NCI-H187 (cell line): ENCODE measurements at places on chromosomes 7 and 10.

DNA sequence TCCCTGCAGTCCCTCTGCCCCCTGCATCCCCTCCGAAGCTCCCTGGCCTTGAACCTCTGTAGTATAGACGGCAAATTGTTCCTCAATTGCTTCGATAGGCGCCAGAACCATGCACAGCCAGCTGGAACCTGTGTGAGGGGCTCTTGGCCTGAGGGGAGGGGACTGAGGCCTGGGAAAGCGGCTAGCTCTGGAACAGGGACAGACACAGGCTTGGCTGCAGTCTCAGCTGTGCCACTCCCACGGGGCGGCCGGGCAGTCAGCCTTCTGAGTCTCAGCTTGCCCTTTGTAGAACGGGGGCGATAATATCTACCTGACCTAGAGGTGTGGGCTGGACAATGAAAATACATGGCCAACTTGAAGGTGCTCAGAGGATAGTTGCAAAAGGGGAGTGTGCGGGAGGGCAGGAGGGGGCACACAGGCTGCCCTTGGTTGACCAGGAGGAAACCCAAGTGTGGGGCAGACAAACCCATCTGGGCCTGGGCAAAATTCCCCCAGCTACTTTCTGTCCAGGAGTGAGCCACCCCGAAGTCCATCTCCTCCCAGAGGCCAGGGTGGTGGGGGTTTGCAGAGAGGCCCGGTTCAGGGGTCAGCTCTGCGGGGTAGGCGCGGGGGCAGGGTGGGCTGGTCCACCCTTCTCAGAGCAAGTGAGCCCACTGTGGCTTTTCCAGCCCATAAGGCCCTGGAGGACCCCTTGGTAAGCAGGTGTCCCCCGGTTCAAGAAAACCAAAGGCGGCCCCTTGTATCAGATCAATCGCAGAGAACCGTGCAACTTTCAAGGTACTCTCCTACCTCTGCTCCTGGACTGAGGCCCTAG is 4.6 kb downstream of the CRYGN start:
- no peak for DNase-seq

- no peak for DNase-seq
Measured at GRCh38 chr7:46710927-46711326, 789.9 kb upstream of the IGFBP3 start.

- DNase-seq: no peak
Measured at GRCh38 chr7:88147949-88148348, 71.9 kb downstream of the SRI start.

- DNase-seq: no peak
Measured at GRCh38 chr10:92761571-92761970, 71.8 kb downstream of the HHEX start.

DNA sequence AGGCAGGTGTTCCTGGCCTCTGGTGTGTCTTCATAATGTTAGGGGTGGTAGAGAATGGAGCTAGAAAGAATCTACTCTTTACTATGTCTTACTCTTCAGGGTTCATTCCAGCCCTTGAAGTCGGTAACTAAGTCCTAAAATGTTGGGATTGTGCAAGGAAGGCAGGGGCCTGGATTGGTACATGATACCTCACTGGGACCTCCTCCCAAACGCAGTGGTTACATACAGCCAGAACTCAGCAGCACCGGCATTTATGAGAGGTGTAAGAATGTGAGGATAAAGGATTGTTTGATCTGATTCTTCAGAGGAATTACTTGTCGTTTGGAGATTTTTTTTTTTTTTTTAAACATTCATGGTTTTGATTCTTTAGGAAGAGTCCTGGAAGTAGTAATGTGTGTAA is 6.9 kb downstream of the COMTD1 start:
- DNase-seq: no peak

- DNase-seq: no peak
Measured at GRCh38 chr10:29798921-29799690, 164.3 kb upstream of the SVIL start.

- no peak for DNase-seq
Measured at GRCh38 chr7:55469271-55469681, 103.0 kb downstream of the VOPP1 start.

DNA sequence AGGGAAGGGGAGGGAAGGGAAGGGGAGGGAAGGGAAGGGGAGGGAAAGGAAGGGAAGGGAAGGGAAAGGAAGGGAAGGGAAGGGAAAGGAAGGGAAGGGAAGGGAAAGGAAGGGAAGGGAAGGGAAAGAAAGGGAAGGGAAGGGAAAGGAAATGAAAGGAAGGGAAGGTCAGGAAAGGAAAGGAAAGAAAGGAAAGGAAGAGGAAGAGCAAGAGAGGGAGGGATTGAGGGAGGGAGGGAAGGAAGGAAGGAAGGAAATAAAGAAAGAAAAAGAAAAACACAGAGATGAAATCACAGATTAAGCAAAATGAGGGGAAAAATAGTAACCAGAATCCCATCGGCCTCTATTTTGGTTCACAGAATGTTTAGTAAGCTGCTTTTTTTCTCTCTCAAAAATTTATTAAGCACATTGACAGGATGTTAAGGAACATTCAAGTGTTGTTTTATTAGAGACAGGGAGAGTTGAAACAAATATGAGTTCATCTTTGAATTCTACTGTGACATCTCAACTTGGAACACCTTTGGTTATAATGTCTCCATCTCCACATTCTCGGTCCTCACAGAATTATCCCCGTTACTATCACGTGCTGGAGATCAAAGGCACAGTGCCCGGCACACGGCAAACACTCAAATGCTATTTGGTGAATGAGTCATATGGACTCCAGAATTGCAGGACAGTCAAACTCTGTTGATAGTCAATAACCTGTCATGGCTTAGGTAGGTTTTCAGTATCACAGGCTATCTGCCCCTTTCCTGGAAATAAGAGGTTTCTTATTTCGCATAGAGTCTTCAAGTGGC is 52.4 kb downstream of the ABCB1 start:
- no peak for DNase-seq

DNA sequence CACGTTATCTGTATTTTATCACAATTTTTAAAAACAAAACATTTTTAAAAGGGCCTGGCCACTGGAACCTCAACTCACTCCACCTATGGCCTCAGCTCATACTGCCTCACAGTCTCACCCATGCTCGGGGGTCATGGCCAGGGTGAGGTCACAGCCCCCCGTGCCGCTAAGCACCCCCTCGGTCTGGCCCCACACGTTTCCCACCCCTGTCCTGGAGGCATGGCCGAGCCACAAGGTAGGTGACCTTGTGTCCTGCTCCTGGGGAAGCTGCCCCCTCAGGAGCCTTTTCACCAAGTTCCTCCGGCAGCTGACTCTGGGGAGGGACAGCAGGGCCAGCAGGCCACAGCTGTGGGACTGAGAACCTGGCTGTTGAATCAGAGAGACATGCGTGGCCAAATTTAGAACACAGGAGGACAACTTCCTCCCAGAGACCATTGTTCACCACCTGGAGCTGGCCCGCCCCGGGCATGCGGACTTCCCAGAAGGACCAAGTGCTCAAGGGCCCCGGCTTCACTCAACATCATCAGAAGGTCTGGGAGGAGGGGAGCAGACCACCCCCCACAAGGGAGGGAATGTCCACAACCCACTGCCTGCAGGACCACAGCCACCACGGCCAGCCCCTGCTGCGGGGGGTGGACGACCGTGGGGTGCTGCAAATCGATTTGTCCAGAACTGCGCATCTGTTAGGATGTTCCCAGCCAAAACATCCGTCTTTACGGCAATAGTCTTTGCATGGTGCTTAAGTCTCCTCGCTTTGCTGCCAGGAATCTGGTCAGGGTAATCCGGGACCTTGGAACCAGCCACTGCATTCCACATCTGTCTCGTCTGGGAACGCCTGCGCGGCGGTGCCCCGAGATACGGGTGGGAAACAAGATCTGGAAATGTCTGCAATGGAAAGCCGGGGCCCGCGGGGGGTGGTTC is 48.6 kb upstream of the PDGFA start:
- no peak for DNase-seq

DNA sequence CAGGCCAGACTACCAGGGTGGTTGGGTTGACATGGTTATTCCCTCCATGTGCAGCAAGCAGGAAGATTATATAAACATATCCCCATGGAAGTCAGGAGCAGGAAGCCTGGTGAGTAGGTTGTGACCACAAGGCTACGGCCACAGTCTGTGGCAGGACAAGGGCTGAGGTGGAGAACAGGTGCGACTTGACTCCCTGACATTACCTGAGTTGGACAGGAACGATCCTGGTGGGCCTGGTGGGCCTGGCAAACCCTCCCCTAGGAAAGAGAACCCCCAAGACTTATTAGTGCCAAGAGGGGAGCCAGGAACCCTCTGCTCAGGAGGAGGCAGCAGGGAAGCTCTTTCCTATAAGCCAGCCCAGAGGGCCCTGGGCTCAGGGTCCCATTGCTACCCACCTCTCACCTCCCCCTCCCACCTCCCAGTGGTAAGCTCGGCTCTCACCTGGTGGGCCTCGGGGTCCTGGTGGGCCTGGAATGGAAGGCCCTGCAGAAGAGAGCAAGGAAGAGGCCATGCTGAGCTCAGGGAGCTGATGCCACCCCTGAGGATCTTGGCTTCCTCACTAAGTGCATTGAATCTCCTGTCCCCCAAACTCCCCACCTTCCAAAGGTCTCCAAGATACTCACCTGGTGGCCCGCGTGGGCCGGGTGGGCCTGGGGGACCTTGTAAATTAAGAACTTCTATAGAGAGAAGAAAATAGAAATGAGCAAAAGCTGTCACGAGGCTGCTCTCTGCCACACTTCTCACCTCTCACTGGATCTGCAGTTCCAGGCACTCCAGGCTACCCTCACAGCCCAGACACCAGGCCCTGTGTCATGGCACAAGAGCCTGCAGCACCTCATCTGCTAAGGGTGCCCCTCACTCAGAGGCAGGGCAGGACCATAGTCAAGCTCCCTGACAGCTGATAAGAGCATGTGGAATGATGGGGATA is 44.6 kb downstream of the COL17A1 start:
- DNase-seq: no peak

- no peak for DNase-seq
Measured at GRCh38 chr10:1300218-1300617, 244.0 kb downstream of the WDR37 start.

DNA sequence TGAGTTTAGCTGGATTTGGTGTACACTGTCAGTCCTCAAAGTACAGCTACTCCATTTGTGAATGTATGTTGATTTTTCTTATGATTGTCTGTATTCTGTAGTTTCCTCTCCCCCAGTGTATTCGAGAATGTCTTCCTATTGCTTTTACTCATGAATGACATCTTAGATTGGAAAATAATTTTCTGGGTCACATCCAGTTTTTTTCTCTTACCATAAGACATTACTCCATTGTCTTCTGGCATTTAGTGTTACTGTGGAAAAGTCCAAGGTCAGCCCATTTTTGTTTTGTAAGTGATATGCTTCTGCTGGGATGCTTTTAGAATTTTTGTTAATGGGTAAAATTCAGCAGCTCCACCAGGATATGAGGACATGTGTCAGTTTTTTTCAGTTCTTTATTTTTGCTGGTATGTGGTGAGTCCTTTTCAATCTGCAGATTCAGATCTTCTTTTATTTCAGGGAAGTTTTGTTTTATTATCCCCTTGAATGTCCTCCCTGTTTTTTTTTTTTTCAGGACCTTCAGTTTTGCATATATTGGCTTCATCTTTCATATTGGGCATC is 33.6 kb downstream of the WAC start:
- no peak for DNase-seq

DNA sequence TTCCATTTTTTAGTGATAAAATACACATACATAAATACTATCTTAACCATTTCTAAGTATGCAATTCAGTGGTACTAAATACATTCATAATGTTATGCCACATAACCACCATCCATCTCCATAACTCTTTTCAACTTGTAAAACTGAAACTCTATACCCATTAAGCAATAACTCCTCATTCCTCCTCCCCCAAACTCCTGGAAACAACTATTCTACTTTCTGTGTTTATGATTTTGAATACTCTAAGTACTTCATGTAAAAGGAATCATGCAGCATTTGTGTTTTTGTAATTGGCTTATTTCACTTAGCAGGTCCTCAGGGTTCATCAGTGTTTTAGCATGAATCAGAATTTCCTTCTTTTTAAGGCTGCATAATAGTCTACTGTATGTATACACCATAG is 131.8 kb downstream of the TES start:
- DNase-seq: no peak

GRCh38 chr7:127794136-127794535 is 142.1 kb downstream of the SND1 start:
- DNase-seq: no peak

GRCh38 chr10:77989081-77989724 is 40.1 kb downstream of the POLR3A start:
- no peak for DNase-seq

DNA sequence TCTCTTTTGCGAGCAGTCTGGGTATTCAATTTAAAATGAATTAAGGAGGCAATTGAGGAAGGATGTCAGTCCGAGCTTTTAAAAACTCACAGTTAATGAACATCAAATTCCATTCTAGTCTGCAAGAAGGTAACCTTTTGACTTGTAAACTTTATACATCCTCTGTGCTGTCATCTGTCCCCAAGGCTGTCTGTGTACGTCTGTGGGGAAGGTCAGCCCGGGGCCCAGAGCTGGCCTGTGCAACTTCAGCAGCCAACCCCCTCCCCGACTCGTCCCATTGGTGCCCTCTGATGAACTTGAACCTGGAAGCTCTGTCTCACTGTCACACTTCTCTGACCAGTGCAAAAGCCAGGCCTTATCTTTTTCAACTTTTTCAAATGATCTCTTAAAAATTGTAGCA is 80.3 kb downstream of the CCDC3 start:
- no peak for DNase-seq

GRCh38 chr10:12784646-12785045 is 216.9 kb downstream of the CCDC3 start:
- DNase-seq: no peak

DNA sequence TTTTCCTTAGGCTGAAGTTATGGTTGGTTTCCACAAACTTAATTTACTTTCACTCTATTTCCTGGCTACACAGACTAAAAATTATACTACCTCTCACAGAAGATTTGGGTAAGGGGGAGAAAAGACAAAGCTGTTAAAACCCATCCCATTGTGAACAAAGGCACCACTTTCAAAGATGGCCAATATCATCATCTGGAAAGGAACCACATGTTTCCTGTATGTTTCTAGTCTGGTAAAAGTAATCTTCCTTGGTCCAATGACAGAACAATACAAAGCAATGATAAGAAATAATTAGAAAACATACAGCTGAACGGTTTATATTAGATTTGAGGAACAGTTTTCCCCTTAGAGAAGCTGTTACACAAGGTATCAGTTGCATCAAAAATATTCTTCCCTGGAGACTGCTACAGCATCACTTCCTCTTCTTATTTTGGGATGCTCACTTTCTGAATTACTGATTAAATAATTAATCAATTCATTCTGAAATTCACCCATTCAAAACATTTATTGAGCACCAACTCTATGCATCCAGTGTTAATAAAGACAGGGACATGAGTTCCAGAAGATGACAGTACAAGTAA is 8.5 kb upstream of the SFR1 start:
- DNase-seq: no peak

- peak; percentile 93 for DNase-seq
Measured at GRCh38 chr10:119725828-119726675, at the start of gene INPP5F. INPP5F (plus strand) TSS chr10:119726050; CDS start chr10:119726263, 213 bp downstream.

GRCh38 chr7:11083214-11083568 is 109.5 kb downstream of the PHF14 start:
- no peak for DNase-seq

- DNase-seq: no peak
Measured at GRCh38 chr10:49080071-49080470, 35.3 kb downstream of the VSTM4 start.

- no peak for DNase-seq
Measured at GRCh38 chr7:130893441-130893894, 159.5 kb upstream of the KLF14 start.

GRCh38 chr7:155971180-155971770 is 159.0 kb upstream of the SHH start:
- DNase-seq: no peak

- no peak for DNase-seq
Measured at GRCh38 chr7:2829040-2829439, 15.1 kb downstream of the GNA12 start.
